ENCODE measurements at places on chromosomes 5 and 9.

- no peak for DNase-seq
Observed at GRCh38 chr9:126408004-126408403, 81.4 kb downstream of the MVB12B start.

DNA sequence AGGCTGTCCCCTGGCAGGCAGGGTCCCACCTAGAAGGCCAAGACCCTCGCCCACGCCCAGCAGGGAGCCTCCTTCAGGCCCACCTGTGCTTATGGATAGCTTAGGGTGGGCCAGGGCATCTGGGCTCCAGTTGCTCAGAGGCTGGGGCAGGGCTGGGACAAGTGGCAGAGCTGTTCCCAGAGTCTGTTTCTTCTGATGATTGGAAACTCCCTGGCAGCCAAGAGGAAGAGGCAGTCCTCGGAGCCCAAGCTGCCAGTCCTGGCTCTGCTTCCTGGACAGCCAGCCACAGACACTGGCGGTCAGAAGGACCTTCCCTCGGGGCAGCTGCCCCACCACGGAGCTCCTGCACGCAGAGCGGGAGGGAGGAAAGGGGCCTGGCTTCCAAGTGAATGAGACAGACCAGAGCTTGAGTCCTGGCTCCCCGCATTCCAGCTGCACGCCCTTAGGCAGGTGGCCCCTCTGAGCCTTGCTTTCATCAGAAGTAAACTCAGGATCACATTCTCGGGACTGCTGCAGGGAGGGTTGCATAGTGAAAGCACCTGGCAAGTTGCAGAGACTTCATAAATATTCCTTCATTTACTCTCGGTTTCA lies 37.9 kb upstream of the GABRP start:
- no peak for DNase-seq

- no peak for DNase-seq
Observed at GRCh38 chr5:66824476-66824875, 228.3 kb downstream of the MAST4 start.

- DNase-seq, result no peak
Observed at GRCh38 chr9:71632776-71633175, 135.5 kb downstream of the CEMIP2 start.

GRCh38 chr5:113546703-113547183 lies 33.2 kb downstream of the YTHDC2 start:
- DNase-seq, result no peak

DNA sequence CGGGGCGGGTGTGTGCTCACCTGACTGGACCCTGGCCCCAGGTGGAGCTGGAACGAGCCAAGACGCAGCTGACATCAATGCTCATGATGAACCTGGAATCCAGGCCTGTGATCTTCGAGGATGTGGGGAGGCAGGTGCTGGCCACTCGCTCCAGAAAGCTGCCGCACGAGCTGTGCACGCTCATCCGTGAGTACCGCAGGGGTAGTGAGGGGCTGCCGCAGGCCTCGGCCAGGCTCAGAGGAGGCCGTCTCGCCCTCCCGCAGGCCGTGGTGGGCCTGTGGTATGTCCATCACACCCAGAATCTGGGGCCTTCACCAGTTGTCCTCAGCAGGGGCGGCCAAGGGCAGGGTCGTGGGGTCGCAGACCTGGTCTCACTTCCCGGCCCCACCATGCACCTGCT lies 11.3 kb downstream of the PMPCA start:
- no peak for DNase-seq

GRCh38 chr5:64859881-64860280 lies 91.2 kb downstream of the CWC27 start:
- no peak for DNase-seq

DNA sequence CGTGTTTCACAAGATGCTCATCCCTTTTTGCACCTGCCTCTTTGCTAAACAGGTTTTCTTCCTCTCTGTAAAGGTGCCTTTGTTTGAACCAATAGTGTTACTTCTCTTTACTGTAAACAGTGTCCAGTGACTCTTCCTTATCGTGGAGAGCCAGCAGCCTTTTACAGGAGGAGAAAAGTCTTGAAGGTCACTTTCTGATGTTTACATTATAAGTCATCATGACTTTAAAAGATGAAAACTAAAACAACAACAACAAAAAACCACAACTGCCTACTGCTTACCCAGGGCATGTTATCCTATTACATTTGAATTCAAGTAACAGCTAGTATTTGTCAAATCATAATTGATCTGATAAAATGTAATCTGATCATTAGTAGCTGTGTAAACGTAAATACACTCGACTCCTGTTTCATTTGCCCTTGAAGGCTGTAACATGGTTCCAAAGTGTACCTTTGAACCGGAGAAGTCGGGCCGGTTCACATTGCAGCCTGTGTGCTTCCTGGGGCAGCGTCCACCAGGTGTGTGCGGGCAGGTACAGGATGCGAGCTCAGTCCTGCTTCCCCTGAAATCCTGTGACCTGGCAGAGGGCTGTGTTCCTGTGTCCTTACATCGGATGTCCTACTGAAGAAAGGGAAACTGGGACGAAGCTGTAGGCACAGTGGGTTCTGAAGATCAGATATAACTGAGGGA lies 118.1 kb downstream of the C9orf152 start:
- no peak for DNase-seq

DNA sequence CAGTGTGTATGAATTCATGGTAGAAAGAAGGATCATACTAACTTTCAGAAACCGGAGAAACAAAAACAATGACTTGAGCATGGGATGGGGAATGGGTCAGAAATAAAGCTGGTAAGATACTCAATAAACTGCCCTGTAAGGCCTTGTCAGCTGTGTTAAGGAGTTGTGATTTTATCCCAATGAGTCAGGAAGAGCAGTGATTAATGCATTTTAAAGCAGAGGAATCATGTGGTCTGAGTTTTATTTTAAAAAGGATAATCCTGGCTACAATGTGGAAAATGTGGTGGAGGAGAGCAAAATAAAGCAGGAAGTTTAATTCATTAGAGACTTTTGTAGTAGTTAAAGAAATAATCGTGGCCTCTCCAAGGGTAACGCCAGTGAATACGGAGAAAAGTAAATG lies 28.7 kb downstream of the DHX29 start:
- DNase-seq, result no peak

DNA sequence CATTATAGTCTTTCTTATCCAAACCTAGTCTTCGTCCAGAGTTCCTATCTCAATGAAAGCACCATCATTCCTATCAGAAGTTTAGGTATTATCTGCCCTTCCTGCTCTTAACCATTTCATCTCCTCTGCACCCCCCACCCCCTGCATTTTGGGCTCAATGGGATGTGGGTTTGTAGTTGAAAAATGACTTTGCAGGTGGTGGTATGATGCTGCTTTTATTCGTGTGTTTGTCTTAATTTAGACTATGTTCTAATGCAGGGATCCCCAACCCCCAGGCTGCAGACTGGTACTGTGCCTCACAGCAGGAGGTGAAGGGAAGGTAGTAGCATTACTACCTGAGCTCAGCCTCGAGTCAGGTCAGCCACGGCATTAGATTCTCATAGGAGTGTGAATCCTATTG lies 49.4 kb upstream of the ZNF608 start:
- no peak for DNase-seq

GRCh38 chr9:87573841-87574342 lies 76.2 kb downstream of the DAPK1 start:
- no peak for DNase-seq

DNA sequence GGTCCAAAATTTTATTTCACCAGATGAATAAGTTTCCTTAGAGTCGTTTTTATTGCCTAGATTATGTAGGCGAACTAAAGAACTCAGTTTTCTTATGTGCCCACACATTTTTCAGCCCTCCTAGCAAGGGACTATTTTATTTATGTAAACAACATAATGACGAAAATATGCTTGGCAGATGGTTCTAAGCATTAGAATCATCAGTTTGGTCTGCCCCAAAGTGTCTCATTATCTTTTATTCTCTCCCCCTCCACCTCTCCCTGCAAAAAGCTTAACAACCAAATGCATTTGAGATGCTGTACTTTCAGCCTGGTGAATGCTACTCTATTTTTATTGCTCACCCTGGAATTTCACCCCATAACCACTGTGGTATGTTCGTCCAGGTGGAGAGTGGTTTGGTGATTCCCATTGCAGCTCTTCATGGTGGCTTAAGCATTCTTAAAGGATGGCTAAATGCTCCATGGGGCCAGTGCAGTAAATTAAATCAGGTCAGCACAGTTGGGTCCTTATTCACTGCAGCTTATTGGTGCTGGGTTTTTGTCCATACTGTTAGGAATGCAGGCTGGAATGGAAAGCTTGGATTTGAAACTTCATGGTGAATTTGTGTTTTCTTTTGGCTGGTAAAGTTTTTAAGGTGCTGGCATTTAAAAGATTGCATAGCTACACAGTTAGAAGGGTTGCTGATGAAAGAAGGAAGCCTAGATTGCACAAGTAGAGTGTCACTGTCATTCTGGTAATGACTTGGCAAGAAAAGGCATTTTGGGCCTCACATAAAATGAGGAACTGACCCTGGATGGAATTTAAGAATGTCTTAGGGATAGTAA lies 39.2 kb downstream of the TLE4 start:
- peak; percentile 81 for DNase-seq

- DNase-seq, result no peak
Observed at GRCh38 chr5:1918488-1919208, 35.9 kb upstream of the IRX4 start.
